ENCODE measurements at places on chromosomes 4 and X.

GRCh38 chr4:168878623-168879022 lies 131.4 kb downstream of the CBR4 start:
- DNase-seq, result no peak

GRCh38 chrX:47198026-47198686 lies 4.5 kb downstream of the UBA1 start:
- DNase-seq, result no peak

DNA sequence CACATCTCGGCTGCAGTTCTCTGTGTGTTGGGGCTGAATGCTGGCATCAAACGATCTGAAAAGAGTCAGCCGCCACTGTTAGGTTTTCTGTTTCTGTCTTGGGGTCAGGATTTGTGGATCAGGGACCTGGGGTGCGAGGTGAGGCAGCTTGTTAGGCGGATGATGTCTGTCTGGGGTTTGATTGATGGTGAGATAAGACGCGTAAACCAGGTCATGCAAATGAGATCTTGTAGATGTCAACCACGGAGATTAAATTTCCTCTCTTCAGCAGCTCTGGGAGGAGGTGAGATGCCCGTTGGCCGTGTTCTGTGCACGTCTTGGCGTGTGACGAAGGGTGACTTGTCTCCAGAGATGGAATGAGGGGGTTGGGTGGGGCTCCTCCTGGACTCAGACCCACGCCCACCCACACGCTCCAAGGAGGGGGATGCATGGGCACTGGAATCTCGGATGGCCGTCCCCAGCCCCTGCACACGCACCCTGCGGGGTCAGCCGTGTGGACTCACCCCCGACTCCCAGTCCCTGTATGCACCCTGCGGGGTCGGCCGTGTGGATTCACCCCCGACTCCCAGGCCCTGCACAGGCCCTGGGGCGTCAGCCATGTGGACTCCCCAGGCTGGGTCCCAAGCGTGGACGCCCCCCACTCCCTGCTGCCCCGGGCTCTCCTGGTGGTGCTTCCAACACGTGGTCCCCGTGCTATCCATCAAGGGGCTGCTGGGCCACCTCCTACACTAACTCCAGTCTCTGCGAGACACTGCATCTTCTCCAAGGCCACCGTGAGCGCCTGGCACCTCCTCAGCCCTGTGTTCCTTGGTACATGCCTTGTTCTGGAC lies 16.0 kb upstream of the UVSSA start:
- DNase-seq, result no peak

GRCh38 chrX:20361081-20361889 lies 94.6 kb upstream of the RPS6KA3 start:
- DNase-seq, result peak; percentile 24

DNA sequence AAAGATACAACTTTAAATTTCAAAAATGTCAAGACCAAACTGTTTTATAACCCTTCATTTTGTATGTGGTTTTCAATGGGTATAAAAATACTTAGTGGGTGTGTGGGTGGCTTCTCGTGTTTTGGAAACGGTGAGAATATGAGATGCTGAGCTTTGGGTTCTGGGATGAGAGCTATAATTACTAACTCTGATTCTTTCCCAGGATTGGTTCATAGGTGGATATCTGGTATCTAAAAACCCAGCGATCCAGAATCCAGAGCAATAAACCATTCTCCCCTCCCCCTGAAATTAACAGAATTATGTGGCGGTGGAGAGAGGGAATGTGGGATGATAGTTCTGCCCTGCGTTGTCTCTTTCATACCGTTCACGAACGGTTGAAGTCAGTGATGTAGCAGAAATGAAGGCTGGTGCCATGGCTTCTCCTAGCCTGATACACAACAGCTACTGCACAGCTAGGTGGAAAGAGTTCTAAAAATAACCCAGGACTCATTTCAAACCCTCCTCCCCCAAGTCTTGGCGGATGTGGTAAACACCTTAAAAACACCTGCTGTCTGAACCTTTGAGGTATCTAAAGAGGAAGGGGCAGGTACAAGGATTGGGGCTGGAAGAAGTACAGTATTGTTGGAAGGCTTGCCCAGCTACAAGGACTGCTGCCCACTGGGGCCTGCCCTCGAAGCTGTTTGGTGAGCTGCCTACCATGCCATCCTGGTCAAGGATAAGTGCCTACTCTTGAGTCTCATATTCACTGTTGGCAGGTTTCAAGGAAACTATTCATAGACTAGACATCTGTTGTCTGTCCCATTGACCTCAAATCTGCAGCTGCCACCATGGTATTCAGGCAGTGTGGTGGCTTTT lies 44.5 kb downstream of the SEPTIN11 start:
- DNase-seq, result no peak

DNA sequence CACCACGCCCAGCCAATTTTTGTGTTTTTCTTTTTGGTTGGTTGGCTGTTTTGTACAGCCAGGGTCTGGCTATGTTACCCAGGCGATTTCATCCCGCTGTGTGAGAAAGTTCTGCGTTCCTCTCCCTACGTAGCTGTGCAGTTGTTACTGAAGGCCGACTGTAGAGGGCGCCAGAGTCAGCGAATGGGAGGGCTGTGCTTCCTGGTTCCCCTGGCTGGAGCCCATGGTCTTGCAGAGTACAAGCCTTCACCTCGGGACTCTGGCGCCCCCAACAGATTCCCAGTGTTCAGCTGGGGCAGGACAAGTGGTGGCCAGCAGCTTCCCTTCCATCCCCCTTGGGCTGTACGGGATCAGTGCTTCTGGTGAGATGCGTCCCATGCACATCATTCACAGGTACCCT lies 5.6 kb upstream of the CT45A1 start:
- DNase-seq, result peak; percentile 36
